ENCODE measurements at places on chromosomes 13 and 19.
A peak's percentile ranks its signal among the peaks of the same experiment; 100 is the strongest.

DNA sequence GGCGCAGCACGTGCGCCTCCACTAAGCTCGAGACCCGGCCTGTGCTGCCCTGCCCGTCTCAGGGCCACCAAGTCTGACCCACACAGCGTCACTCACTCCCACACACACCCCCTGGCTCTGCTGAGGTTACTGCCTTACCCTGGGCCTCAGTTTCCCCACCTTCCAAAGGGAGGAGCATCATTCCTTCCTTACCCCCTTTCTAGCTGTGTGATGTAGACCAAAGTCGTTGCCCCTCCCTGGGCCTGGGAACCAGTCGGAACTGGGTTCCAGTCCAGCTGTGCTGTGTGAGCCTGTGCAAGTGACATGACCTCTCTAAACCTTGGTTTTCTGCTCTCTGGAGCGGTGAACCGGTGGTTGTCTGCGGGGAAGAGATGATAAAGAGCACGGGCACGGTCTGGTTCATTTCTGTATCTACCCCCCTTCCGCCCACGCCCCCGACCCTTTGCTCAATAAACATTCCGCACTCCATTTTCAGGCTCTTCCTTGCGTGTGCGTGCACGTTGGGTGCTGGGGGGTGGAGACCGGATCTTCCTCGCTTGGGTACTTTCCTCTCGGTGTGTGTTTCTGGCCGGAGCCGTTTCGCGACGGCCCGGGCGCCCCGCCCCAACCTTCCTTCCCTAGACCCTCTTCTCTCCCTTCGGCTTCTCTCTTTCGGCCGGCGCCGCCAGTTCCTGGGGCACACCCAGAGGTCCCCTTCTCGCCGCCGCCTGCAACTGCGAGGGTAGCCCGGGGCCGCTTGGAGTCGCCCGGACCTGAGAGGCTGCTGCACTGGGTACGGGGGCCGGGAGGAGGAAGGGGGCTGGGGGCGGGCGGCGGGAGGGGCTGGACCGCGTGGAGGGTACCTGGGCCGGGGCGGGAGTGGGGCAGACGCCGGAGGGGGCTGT lies at the start of gene ZNF581:
Gene ZNF581, plus strand, starts transcription at position 647 of the 884 bp plus-strand sequence. CDS start 923 bp downstream, outside the sequence.
- DNase-seq = peak; percentile 81

- no peak for DNase-seq
Measured at GRCh38 chr19:33449799-33450198, 71.8 kb downstream of the PEPD start.

DNA sequence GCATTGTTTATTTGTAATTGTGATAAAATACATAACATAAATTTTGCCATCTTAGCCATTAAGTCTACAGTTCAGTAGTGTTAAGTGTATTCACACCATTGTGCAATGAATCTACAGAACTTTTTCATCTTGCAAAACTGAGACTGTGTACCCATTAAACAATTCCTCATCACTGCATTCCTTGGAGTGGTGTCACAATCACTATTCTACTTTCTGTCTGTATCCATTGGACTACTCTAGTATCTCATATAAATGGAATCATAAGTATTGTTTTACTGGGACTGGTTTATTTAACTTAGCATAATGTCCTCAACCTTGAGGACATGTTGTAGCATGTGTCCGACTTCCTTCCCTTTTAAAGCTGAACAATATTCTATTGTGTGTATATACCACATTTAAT lies 36.8 kb downstream of the UFM1 start:
- no peak for DNase-seq

DNA sequence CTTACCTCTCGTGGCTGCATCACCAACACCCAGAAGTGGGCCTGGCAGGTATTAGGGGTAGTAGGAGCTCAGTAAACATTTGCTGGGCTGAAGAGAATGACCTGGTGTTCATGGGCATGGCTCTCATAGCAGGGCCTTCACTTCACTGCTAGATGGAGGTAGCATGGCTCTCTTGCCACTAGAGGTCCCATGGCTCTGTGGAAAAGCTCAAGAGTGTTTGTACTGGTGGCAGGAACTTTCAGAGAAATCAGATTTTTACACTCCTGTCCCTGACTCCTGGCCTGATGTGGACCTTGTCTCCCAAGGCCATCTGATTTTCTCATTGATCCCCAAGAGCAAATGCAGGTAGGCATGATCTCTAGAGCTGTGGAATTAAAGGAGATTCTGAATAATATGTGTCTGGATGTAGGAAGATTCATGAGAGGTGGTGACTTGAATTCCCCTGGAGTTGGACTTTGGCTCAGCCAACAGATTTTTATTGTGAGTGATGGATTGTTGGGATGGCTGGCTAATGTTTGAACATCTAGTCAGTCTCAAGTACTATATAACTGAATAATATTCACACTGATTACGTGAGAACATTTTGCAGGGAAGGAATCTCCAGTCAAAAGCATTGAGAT lies 5.7 kb downstream of the ZNF574 start:
- no peak for DNase-seq

DNA sequence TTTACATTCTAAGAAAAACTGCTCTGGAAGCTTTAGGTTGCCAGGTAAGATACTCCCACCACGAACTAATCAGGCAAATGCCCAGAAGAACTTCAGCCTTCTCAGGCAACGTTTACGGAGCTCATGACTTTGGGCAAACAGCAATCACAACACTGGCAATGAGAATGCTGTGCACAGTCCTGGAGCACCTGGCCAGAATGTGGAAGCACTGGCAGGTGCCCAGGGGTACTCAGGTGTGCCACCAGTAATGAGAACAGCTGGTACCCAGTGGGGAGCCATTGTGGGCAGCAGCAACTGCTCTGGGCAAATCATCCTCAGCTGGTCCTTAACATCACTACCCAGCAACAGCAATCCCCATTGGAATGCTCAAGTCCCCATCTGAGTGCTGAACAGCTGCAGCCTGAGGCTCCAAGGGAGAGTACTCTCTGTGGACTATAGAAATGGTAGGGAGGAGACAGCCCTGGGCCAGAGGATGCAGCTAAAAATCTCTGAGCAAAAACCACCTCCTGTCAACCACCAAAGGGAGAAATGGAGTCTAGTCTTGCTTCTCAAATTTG lies 210.0 kb downstream of the FOXO1 start:
- no peak for DNase-seq

DNA sequence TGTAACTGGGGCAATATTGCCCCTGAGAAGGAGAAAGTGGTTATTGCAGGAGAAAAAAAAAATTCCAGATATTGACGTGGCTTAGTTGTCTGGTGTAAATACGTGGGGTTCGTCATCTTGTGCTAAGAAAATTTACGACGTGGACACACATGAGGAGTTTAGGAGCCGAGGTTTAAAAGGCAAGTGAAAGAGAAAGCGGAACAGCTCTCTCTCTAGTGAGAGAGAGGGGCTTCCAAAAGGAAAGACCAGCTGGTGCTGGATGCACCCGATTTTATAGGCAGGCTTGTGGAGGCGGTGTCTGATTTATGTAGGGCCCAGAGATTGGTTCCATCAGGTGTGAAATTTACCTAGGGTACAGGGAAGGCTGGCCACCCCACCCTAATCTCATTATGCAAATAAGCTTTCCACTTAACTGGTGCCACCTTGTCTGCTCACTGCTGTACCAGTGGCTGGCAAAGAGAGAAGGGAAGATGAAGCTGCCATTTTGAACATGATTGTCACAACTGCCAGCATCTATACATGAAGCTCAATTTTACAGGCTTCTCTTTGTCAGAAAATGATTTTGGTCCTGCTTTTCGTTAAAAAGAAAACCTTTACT lies 845.1 kb downstream of the DACH1 start:
- no peak for DNase-seq

- DNase-seq = no peak
Measured at GRCh38 chr13:40402931-40403431, 263.5 kb downstream of the FOXO1 start.

DNA sequence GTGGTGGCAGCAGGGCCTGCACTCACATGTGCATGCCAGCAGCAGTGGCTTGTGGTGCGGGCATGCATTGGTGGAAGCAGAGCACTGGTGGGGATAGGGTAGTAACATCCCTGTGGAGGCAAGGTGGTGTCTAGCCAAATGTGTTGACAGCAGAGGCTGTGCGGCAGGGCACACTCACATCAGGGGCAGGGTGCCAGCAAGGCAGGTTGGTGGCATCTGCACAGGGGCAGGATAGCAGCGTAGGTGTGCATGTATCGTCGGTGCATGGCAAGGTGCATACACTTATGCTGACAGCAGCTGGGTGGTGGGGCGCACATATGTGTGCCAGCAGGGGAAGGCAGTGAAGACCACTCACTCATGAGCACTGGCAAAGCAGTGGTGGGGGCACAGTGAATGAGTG lies 211.5 kb upstream of the CSNK1A1L start:
- DNase-seq = no peak

DNA sequence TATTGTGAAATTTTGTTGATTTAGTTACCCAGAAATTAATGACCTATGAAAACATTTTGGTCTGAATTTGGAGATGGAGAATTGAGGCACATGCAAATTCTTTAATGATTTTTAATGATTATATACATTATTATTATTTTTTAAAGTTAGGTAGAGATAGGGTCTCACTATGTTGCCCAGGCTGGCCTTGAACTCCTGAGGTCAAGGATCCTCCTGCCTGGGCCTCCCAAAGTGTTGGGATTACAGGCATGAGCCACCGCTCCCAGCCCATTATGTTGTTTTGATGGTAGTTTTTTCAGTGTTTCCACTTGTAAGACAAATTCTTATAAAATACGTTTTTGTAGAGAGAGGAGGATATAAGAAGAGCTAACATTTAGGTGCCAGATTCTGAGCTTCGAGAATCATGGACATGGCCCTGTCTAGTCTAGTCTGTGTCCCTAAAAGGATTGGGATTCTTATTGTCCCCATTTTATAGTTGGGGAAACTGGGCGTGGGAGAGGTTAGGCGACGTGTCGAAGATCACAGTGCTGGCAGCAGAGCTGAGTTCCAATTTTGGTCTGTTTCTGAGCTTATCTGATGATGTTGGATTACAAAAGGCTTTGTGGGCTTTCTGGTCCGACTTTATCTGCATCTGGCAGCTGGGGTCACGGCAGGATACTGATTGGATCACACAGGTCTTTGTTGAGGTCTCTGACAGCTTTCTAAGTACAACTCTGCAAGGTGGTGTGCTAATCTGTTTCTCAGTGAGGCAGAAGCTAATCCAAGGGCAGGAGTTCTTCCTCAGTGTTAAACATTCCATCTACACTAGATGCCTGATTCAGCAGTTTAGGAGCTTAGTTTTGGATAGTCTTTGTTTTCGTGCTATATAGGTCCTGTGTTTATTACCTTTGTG lies 7.5 kb upstream of the WDR88 start:
- DNase-seq = no peak

DNA sequence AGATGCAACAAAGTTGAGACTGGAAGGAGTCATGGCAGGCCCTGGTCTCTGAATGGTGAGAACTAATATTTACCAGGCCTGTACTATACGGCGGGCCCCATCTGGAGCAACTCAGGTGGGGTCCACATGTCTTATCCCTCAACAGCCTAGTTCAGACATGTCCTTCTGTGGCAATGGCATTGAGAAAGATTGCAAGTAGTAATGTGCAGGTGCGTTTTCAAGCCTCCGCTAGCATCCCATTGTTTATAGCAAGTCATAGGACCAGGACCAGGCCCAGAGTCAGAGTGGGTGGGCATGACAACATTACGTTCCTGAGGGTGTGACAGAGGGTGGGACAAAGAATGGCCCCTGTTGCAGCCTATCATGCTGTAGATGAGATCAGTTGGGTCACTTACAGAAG lies 541.1 kb downstream of the EFNB2 start:
- DNase-seq = no peak
